ENCODE measurements at places on chromosomes 3 and 15.

GRCh38 chr3:89264037-89264560 is 156.7 kb downstream of the EPHA3 start:
- no peak for DNase-seq

- peak; percentile 65 for DNase-seq
Observed at GRCh38 chr3:22960105-22960984, 242.8 kb upstream of the UBE2E2 start.

- no peak for DNase-seq
Observed at GRCh38 chr3:187973977-187974870, 179.7 kb upstream of the LPP start.

DNA sequence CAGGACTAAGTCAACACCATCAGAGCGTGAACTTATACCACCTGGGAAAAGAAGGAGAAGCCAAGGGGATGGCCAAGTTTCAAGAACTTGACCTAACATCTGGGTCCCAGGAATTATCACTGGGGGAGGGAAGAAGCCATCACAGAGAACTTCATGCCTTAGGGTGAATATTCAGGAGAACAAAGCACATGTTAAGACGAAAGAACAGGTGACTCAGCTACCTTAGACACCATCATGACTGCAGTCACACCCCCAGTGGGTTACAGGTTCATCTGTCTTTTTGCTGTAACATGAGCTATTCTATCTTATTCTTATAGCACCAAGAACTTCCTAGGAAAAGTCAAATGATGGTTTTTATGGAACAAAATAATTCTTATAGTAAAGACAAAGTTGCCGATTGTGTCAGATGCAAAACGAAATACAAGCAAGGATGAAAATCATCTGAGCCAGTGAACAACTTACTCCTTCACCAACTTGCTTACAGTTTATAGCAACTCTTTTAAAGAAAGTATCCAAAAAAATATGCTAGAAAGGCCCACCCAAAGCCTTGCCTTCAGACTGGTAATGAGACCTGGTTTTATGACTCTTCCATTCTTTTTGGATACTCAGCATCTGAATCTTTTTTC is 72.0 kb downstream of the TPRA1 start:
- DNase-seq = no peak

GRCh38 chr3:50154476-50154839 is 666 bp upstream of the SEMA3F start:
- no peak for DNase-seq

DNA sequence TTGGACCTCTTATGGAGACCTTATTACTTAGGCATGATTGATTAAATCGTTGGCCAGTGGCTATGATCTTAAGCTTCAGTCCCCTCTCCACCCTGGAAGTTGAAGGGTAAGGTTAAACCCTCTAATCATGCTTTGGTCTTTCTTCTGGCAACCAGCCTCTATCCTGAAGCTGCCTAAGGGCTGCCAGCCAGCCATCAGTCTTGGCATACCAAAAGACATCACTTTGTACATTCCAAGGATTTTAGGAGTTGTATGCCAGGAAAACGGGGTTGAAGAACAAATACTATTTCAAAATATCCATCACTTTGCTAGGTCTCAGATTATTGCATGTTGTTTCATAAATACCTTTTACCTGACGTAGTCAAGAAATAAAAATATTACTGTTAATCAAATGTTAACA is 28.9 kb downstream of the UBE2E2 start:
- DNase-seq = peak; percentile 8

GRCh38 chr3:78174821-78175220 is 1134.9 kb downstream of the ROBO2 start:
- DNase-seq = no peak

DNA sequence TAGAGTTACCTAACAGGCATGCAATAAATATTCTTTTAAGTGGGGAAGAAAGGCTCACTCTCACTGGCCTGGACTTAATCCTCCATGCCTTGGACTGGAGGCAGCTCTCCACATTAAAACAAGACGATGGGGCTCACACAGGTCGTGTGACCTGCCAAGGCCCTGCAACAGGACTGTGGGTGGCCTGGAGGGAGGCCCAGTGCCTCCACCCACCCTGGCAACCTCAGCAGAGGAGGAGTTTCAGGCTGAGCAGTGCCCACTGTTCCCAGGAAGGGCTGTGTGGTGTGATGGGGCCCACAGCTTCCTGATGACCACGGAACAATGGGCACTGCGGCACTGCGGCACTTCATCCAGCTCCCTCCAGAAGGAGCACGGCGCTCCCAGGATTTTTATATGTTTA is 5.5 kb downstream of the UROC1 start:
- no peak for DNase-seq

DNA sequence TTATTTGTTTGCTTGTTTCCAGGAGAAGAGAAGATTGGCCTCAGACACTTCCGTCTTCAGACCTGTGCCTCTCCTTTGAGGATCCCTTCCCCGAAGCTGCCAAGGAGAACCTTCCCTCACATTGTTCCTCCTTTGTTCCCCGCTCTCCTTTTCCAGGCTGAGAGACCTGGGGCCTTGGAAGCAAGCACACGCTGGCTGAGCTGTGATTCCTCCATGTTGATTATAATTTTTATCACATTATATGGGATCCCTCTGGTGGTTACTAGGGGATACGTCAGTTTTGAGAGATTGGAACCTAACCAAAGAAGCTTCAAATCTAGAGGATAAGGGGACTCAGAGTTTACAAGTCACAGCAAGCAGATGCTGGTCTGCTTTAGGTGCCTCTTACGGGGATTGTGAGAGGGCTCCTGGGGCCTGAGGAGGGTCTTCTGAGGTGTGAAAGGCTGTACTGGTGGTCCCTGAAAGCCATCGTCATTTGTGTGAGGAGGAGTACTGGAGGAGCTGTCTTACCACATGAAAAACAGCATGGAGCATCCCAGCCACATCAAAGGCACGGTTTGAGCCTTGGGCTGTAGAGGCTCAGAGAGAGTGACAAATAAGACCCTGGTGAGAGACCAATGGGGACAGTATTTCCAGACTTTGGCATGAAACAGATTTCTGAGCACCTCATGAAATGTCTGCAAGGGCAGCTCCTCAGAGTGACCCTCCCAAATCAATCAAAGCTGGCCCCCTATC is 760.1 kb upstream of the CFAP20DC start:
- DNase-seq = peak; percentile 55

DNA sequence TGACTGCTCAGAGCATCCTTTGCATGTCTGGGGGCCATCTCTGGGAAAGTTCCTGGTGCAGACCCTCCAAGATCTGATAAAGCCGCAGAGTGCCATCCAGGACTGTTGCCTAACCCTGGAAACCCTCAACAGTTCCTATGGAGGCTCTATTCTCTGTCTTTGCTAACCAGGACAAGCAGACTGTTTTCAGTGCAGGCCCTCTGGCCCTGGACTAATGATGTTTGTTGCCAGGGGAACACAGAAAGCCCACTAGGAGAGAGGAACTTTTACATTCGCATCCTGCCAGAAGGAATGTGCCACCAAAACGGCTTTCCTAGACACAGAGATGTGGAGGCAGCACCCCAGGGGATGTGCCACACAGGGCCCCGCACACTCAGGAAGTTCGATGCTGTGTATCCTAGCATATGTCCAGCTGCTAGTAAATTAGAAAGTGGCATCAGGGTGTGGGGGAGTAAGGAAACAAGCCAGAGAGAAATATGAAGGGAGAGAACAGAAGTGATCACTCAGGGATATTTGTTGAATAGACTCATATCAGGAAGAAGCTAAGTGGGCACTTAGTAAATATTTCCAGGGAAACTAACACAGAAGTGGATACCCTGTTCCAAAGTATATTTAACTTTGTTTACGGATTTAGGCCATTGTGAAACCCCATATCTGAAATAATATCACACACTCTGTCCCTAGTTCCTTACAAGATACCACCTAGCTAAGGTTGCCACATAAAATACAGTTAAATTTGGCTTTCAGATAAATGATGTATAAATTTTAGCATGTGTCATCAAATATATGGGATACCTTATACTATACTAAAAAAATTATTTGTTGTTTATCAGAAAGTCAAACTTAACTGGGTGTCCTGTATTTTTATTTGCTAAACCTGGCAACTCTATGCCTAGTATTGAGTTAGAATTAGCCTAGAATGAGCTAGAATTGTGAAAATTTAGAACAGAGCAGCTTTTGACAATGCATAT is 29.9 kb upstream of the TMOD3 start:
- no peak for DNase-seq

GRCh38 chr3:28132941-28133340 is 108.5 kb upstream of the CMC1 start:
- DNase-seq = no peak

DNA sequence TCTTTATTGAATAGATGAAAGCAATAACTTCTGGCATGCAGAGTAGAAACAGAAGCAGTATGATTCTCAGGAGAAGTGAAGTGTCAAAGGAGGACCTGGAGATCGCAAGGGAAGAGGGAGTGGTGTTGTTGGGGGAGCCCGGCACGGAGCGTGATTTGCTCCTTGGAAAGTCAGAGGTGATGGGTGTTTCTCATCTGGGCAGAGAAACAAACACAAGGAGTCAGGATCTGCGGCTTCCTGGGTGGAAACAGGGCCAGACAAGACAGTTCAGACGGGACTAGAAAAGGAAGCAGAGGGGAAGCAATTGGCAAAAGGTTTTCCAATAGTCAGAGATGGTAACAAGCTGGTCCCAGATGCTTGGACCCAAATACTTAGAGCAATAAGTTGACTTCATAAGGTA is 34.4 kb upstream of the CCDC80 start:
- peak; percentile 50 for DNase-seq

DNA sequence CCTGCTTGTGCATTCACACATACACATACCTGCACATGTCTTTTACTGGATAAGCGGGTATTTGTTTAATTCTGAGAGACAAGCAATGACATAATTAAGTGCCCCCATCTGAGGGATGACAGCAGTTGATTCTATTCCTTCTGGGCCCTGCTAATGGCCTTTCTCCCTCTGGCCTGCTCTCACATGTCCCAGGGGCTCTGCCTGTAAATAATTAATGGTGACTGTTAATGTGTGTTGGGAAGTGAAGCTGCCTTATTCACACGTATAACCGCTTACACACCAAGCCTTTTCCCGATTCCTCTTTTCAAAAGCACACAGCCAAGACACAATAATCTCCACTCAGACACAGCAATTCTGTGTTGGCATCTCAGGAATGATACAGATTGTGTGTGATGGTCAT is 47.8 kb downstream of the LRRK1 start:
- no peak for DNase-seq

- DNase-seq = peak; percentile 34
Observed at GRCh38 chr3:111588527-111588926, 6.6 kb downstream of the ZBED2 start.

DNA sequence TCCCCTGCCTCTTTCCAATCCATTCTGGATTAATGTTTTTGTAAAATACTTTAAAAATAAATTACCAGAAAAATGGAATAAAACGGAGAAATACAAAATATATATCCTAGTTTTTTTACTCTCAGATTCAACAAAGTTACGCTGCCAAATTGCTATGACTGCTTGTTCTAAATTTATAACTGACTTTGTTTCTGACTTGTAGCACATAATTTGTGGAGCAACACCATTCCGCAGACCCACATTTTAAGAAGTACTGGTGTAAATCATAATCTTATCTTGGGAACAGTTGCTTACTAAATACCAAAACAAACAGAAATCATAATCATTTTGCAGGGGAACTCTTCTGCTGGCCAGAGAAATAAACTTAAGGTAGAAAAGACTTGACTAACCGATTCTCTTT is 339.4 kb upstream of the CBLB start:
- peak; percentile 34 for DNase-seq

GRCh38 chr3:194269610-194270145 is 81.5 kb downstream of the CPN2 start:
- DNase-seq = peak; percentile 71

DNA sequence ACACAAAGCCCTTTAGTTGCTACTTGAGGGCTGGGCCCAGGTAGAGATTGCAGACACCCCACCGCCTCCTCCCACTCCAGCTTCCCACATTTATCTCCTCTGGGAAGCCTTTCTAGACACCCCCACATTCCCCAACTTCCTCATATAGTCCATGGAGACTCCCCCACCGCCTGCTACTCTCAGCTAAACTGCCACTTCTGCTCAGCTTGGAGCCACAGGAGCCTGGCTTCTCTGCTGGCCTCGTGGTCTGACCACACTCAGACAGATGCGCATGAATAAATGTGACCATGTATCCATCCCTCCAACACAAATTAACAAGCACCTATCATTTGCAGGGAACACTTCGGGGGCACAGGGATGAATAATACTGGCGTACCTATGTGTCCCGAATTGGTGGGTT is 10.5 kb upstream of the ACSBG1 start:
- DNase-seq = no peak

DNA sequence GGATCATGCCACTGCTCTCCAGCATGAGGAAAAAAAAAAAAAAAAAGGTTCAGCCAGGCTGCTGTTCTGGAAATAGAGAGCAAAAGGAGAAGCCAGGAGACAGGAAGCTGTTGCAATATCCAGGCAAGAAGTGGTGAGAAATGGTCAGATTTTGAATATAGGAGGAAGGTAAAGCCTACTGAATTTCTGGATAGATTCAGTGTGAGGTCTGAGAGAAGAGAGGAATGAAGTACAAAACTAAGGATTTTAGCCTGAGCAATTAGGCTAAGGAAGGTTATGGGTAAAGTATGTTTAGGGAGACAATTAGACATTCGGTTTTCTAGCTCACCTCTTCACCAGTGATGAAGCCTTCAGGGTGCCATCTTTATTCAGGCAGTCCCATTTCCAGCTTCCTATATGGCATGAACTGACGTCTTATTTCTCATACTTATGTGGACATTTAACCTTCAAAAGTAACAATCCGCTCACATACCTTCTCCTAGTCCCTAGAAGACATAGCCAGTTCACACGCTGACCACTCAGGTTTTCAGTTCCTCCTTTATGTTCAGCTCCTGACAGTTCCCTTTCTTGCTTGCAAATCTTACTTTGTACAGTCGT is 57.2 kb downstream of the KIF9 start:
- peak; percentile 45 for DNase-seq

DNA sequence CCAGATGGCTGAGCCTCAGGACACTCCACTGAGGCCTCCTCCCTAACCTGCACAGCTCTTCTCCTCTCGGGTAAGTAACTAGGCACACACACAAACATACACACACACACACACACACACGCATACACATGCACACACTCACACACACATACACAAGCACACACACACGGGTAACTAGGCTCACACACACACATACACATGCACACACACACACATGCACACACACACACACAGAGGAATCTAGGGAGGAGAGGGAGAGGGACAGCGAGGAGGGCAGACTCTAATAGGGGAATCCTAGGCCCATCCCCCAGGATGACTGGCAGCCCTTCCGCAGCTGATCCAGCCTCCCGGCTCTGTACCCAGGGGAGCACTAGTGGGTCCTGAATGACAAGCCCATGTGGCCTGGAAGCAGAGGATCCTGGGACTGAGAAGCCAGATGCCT is 177.4 kb upstream of the LINGO1 start:
- DNase-seq = no peak

DNA sequence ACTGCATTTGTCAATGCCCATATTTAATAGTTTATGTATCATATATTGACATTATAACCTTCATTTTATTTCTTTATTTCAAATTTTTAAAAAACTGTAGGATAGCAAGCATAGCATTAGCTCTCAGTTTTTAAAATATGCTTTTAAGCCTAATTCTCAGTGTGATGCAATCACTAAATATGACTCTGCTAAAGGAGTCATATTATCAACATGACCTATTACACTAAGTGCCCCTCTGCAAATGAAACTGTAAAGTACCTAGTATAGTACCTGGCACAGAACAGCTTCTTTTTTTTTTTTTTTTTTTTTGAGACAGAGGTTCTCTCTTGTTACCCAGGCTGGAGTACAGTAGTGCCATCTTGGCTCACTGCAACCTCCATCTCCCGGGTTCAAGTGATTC is 179.4 kb upstream of the CGNL1 start:
- DNase-seq = peak; percentile 23
